ENCODE measurements at places on chromosomes 5 and 9. TPM values are rescaled to one million over a fixed set of nuclear protein-coding genes. Genes with fewer than 3 reads are reported as not detected.

Gene REEP5
- total RNA-seq = 67.4 TPM

DNA sequence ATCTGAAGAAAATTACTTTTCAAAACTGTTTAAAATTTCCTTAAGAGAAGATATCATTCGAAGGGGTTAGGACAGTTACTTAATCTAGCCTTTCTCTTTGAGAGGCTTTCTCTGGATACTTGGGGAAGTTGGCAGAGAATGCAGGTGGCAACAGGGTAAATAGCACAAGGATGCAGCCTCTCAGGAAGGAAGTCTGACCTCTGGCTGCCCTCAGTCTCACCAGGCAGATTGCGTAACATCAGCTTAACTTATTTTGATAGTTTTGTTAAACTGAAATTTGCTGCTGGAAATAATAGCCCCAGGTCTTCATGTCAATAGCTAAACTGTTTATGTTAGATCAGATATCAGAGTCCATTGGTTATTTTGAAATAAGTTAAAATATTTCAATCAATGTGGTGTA is 20.4 kb downstream of the CCDC192 start:
- peaks cover 2% of the 10 kb centered on the region for H3K27me3 ChIP-seq
- no peak overlapping the region for H3K4me3 ChIP-seq
- no peaks in the 10 kb centered on the region for H3K36me3 ChIP-seq
- no peak for DNase-seq
- no peak overlapping the region for H3K27ac ChIP-seq
- no peaks in the 10 kb centered on the region for H3K4me1 ChIP-seq

DNA sequence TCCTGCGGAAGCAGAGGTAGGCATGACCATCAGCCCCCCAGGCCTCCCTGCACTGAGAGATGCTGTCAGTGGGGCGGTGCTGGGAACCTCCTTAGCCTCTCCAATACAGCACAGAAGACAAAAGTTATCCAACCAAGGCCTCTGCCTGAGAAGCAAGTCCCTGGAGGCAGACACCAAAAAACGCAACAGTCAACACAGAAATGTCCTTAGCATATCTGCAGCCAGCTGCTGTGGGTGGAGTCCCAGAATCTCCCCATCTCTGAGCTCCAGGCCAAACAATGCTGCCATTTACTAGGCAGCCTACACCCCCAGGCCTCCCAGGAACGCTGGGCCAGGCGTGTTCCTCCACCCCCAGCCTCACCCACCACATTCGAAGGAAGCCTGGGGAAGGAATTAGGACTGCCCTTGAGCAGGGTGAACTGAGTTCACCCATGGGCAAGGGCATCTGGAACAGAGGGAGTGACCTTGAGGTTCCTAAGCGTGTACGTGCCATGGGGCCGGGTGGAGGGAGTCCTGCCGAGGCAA is 43.7 kb downstream of the STK10 start:
- no peak overlapping the region for H3K4me3 ChIP-seq
- no peak for DNase-seq
- H3K36me3 ChIP-seq = peaks cover 13% of the 10 kb centered on the region
- H3K27me3 ChIP-seq = no peaks in the 10 kb centered on the region
- H3K4me1 ChIP-seq = peaks cover 88% of the 10 kb centered on the region

Gene HMGCR
- 68.6 TPM for total RNA-seq

DNA sequence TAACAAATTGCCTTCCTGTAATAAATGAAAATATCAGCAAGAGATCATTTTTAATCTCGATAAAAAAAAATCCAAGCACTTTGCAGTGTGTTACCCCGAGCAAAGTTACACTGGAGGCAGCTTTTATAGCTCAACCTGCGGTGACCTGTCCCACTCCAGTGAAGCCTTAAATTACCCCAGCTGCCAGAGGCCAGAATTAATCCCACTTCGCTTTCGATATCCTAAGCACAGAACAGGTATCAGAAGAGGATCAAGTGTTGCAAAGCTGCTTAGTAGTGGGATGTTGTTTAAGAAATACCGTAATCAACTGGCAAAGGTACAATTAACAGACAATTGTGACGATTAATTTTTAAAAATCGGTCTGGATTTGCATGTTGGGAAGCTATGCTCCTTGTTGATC is 314.0 kb downstream of the AGTPBP1 start:
- H3K27me3 ChIP-seq = peaks cover 16% of the 10 kb centered on the region
- H3K36me3 ChIP-seq = no peaks in the 10 kb centered on the region
- no peaks in the 10 kb centered on the region for H3K4me1 ChIP-seq
- H3K4me3 ChIP-seq = no peak overlapping the region

Gene SH3RF2
- total RNA-seq = not detected

Gene EIF4E1B
- not detected for total RNA-seq

GRCh38 chr9:130741831-130742449 is 48.4 kb downstream of the EXOSC2 start:
- no peaks in the 10 kb centered on the region for H3K27me3 ChIP-seq
- H3K4me1 ChIP-seq = peaks cover 4% of the 10 kb centered on the region
- DNase-seq = peak; percentile 15
- H3K4me3 ChIP-seq = no peak overlapping the region

- peaks cover 30% of the 10 kb centered on the region for H3K27me3 ChIP-seq
- no peak for DNase-seq
- H3K4me1 ChIP-seq = no peaks in the 10 kb centered on the region
- H3K27ac ChIP-seq = peak overlapping the region; percentile 13
Measured at GRCh38 chr9:136185066-136185465, 19.9 kb downstream of the LHX3 start.

DNA sequence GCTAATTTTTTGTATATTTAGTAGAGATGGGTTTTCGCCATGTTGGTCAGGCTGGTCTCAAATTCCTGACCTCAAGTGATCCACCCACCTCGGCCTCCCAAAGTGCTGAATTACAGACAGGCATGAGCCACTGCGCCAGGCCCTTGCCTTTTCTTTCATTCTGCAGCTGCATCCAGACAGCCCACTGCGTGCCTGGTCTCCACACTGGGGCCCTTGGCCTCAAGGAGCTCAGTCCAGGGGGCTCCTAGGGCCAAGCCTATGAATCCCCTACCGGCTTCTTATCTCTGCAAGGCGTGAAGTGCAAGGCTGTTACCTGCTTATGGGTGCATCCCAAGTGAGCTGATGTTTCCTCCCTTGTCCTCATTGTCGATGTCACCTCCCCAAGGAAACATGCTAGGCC is 78.8 kb downstream of the CSNK1A1 start:
- H3K27me3 ChIP-seq = peaks cover 7% of the 10 kb centered on the region
- DNase-seq = no peak
- H3K4me1 ChIP-seq = no peaks in the 10 kb centered on the region
- H3K36me3 ChIP-seq = no peaks in the 10 kb centered on the region

DNA sequence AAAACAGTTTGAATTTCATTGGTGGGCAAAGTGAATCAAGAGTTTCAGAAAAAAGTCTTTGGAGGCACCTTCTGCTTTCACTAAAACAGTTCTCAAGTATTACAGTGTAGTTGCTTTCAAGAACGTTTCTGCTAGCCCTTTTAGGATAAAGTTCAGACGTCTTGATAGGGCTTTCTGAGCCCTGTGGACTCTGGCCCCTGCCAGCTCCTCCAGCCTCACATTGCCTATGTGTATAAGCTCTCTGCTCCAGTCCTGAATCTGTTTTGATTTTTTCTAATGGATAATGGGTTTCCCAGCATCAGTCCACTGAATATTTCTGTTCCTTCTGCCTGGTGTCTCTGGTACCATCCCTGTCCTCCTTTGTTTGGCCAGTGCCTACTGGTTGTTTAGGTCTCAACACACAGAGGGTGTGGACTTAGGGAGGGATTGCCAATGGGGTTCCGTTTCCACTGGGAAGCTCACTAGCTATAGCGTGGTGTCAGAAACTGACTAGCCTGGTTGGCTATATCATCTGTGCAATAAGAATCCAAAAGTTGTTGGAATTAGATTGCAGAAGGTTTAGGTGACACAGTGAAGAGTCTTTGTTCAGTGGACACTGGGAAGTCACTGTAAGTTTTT is 26.4 kb downstream of the ARHGAP26 start:
- no peaks in the 10 kb centered on the region for H3K27me3 ChIP-seq
- no peak overlapping the region for H3K27ac ChIP-seq
- no peak overlapping the region for H3K4me3 ChIP-seq

Gene IL4
- total RNA-seq = 6.4 TPM

- H3K27ac ChIP-seq = peak overlapping the region; percentile 88
- H3K4me1 ChIP-seq = peaks cover 79% of the 10 kb centered on the region
- peak; percentile 19 for DNase-seq
- H3K27me3 ChIP-seq = peaks cover 4% of the 10 kb centered on the region
Measured at GRCh38 chr5:75058986-75059535, 6.7 kb upstream of the GCNT4 start.

DNA sequence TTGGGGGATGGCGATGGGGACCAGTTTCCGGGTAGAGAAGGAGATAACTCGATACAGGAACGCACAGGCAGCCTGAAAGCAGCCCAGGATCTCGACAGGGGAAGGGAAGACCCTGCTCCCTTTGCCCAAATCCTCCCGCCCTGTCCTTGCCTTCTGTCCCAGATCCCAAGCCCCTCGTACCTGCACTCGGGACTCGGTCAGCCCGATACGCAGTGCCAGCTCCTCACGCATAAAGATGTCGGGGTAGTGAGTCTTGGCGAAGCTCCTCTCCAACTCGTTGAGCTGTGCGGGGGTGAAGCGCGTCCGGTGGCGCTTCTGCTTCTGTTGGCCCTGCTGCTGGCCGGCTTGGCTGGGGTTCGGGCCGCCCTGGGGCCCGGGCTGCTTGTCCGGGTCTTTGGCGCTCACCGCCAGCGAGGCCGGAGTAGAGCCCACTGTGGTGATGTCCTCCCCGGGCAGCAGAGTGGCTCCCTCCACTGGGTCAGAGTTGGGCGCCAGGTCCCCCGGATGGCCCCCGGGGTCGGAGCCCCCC is 1.8 kb downstream of the OTP start:
- peaks cover 16% of the 10 kb centered on the region for H3K36me3 ChIP-seq
- H3K27ac ChIP-seq = no peak overlapping the region
- no peak overlapping the region for H3K4me3 ChIP-seq
- H3K27me3 ChIP-seq = peaks cover 72% of the 10 kb centered on the region
- no peak for DNase-seq

Gene FAM163B
- not detected for total RNA-seq

DNA sequence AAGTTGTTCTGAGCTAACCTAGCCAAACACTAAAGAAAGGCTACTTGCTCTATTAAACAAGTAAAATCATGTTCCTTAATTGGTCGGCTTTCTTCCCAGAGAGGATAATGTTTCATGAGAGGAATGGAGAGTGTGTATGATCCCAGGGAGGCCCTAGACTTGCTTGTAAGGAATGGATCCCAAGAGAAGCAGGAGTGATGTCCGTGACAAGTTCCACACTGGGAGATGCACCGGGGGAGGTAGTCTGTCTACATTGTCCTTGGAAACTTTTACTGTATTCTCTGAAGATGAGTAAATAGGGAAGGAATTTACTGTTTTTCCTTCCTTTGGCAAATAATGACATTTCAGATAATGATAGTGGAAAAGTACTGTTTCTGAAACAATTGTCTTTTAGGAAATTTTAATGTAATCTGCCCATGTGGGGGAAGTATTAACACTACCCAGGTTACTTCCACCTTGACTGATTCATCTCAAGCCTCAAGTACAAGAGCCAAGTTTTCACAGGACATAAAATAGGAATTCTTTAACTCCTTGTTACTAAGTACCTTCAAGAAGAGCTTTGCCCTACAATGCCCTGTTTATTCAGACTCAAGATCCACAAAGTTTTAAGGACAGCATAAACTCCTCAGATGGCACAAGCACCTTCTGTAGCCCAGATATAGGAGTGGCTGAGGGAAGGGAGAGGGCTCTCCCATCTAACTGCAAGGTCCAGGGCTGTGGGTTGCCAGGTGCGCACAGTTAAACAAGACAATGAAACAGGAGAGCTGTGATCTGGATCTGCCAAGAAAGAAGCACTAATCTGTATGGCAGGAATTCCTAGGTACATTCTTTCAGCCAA is 152.1 kb downstream of the GNA14 start:
- no peaks in the 10 kb centered on the region for H3K27me3 ChIP-seq
- H3K4me3 ChIP-seq = no peak overlapping the region
- no peaks in the 10 kb centered on the region for H3K36me3 ChIP-seq
- H3K4me1 ChIP-seq = no peaks in the 10 kb centered on the region
- no peak overlapping the region for H3K27ac ChIP-seq

DNA sequence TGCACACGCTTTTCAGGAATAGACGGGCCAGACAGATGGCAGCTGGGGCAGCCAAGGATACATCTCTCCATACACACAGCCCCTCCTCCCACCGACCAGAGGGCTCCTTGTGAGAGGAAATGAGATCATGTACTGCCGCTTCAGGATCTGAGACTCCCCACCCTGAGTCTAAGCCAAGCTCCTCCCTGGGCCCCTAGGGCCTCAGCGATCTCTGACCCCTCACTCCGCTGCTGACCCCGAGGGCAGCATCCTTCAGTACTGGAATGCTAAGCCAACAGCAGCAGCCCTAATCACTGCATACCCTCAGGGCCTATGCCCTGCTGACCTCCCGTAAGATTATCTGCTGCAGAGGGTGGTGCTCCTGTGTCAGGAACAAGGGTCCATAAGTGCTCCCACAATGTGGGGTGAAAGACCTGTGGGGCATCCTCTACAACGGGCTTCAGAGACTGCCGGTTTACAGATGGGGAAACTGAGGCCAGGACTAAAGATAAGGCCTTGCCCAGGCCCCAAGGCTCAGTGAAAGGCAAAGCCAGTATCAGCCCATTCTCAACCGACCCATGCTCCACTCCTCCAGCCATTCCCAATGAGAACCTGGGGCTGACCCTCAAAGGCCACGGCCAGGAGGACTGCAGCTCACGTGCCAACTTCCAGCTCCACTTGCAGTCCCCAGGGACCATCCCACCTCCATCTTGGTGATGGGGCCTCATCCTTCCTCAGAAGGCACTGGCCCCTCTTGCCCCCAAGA is 37.5 kb downstream of the BICD2 start:
- H3K4me3 ChIP-seq = no peak overlapping the region
- H3K27ac ChIP-seq = no peak overlapping the region
- no peaks in the 10 kb centered on the region for H3K27me3 ChIP-seq
- H3K36me3 ChIP-seq = peaks cover 5% of the 10 kb centered on the region
- H3K4me1 ChIP-seq = peaks cover 4% of the 10 kb centered on the region

DNA sequence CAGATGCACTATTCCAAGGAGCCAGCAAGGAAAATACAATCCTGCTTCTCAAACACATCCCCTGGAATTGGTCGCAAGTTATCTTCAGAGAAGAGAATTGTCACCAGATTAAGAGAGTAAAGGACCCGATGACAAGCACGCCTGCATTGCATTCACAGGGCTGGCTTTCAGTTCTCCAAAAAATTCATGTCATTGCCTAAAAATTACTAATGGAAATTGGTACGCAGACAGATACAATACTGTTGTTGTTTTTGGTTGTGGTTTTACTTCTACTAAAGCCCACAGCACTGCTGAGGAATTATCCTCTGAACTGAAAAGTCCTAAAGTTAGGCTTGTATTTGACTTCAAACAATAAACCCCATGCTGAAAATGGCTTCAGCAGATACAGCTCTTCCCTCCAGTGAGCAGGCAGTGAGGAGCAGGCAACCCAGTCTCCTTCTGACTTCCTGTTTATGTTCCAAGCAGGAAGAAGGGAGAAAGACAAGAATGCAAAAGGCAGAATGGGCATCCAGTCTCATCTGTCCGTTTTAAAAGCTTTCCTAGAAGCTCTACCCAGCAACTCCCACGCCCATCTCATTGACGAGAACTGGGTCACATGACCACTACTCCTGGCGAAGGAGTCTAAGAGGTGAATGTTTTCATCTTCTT is 80.6 kb upstream of the ZNF366 start:
- no peak overlapping the region for H3K27ac ChIP-seq
- peaks cover 7% of the 10 kb centered on the region for H3K4me1 ChIP-seq
- no peak overlapping the region for H3K4me3 ChIP-seq
- no peak for DNase-seq
- peaks cover 9% of the 10 kb centered on the region for H3K27me3 ChIP-seq
- H3K36me3 ChIP-seq = no peaks in the 10 kb centered on the region

All from activated CD4-positive, alpha-beta memory T cell treated with anti-CD3 and anti-CD28 coated beads for 36 hours (primary cell).